ENCODE measurements at places on chromosomes 2 and 18. TPM values are rescaled to one million over a fixed set of nuclear protein-coding genes. Genes with fewer than 3 reads are reported as not detected.

GRCh38 chr18:79753391-79753851, 44.3 kb upstream of the KCNG2 start:
- DNase-seq = no peak

- no peak for DNase-seq
Observed at GRCh38 chr2:230929381-230930148, 4.5 kb upstream of the GPR55 start.

DNA sequence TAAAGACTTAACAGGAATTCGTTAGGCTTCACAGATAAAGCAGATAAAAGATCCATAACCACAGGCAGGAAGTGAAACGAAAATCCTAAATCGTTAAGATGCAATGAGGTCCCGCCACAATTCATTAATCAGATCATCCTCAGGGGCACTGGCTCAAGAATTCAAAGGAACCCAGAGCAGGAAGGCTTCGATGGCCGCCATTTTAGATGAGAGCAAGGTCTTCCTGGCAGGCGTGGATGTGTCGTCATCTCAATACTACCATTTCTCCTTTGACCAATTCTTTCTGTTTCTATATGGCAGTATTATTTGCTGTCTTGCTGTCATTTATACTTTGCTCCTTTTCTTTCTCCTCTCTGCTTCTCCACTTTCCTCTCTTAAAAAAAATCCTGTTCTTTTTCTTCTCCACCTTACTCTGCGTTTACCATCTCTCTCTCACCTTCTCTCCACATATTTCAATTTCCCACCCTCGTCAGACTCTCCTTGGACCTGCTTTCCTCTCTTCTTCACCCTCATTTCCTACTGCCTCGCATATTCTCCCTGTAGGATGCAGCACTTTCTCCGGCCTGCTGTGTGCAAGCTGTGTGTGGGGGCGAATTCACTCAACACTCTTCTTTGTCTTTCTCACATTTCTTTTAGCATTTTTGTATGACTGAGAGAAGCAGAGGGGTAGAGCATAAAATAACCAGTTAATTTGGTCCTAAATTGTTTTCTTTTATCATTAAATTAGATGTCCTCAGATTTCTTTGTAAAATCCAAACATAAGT, 35.1 kb upstream of the LHCGR start:
- no peak for DNase-seq

GRCh38 chr2:2845806-2846315, 514.8 kb upstream of the MYT1L start:
- no peak for DNase-seq

GRCh38 chr2:145230546-145230945, 710.6 kb upstream of the ZEB2 start:
- no peak for DNase-seq

The PDE11A gene
- 8.1 TPM for polyA plus RNA-seq

All from left renal cortex interstitium (tissue), 4 donors.